CD4-positive, CD25-positive, alpha-beta regulatory T cell (primary cell): ENCODE measurements at places on chromosomes 3 and 15.

GRCh38 chr15:97672586-97672985 is 287.9 kb upstream of the ARRDC4 start:
- no peak for DNase-seq

- DNase-seq: no peak
Measured at GRCh38 chr3:51794206-51794605, 15.2 kb upstream of the IQCF6 start.

DNA sequence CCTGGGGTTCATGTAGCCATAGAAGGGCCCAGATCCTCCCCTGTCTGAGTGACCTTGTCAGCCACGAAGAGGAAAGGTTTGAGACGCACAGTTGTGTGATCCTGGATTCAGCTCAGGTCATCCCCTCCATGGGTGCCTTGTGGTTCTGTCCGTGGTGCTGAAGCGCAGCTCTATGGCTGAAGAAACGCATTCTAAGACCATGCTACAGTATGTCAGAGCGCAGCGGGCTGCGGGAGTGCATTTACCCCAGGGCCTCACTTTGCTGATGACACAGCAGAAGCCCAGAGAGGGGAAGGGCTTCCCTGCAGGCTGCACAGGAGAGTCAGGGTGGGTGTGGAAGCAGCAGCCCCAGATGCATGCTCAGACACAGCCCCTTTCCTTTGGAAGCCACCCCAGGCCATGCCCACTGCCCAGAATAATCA is 68.8 kb upstream of the IQSEC1 start:
- DNase-seq: no peak

GRCh38 chr3:94082391-94082937 is 19.6 kb downstream of the NSUN3 start:
- DNase-seq: no peak

- DNase-seq: no peak
Measured at GRCh38 chr3:50606596-50606995, 5.0 kb downstream of the CISH start.
